GM04503 (cell line): ENCODE measurements at places on chromosomes 7 and 10.

GRCh38 chr10:31099664-31100063 is 68.0 kb upstream of the ZNF438 start:
- DNase-seq, result no peak

DNA sequence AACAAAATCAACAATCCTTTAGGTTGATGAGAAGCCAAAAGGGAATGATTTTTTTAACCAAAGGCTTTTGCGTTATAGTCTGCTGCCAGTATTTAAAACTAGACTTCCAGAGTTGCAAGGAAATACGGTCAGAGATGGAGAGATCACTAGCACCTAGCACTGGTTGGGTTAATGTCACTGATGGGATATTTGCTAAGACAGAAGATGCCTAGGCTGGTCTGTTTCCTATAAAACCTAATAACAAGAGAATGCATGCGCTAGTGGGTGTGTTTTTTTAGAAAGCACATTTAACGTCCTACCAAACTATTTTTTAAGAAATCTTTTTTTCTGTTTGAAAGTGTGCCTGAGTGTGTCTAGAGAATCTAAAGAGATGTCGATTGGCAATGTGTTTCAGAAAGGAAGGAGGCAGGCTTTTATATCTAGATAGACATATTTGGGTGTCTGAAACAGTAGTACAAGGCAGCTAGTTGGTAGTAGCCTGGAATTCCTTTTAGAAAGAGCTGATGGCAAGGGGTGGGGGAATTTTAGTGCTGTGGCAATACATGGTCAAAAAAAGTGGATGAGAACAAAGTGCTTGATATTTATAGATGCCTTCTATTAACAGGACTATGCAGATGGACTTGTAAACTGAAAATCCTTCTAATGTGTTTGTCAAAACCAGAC is 863 bp downstream of the CALD1 start:
- no peak for DNase-seq

DNA sequence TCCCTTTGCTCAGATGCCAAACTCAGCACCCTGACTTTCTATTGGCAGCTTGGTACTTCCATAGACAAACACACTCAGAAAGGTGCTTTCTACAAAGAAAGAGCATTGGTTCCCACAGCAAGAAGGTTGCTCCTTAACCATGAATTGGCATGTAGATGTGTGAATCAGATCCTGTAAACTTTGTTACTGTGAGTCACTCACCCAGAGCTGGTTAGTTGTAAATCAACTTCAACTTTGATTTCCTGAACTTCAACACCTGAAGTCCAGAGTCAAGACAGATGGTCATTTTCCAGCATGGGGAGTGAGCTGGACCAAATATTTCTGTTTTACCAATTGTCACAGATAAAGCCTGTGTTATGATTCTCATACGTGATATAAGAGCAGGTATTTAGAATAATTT is 797.2 kb downstream of the TNS3 start:
- DNase-seq, result no peak

DNA sequence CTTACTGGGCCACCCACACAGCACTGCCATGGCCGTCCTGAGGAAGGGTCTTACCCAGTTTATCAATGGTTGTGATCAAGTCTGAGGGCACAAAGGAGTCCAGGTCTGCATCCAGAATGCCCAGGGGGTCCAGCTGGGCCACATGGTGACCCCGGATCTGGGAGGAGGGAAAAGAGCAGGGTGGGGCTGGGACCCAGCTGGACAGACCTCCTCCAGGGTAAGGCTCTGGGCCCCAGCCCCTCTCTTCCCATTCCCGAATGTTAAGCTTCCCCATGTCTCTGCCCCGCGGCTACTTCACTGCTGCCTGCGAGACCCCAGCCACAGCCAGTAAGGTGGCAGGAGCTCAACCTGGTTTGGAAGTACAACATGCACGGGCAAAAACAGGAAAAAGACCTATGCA is 9.5 kb downstream of the OGDHL start:
- DNase-seq, result no peak

DNA sequence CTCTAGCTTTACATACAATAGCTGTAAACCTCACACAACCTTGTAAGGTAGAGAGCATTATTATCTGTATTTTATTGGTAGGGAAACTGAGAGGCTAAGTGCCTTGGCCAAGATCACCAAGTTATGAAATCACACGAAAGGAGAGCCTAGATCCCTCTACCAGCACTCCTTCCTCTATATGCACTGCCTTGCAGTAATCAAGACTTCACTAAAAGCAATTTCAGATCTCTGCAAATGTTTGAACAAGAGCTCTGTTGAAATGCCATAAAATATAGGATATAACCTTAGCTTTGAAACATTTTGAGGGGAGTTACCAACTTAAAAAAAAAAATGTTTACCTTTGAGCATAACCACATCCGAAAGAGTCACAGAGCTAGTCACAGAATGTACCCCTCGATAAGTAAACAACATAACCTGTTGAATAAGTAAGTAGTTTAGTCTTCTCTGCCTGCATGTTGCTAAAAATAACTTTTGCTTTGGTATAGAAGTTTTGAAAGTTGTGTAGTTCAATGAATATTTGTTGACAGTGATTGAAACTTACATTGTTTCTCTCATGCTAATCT is 709.4 kb downstream of the AUTS2 start:
- DNase-seq, result no peak

DNA sequence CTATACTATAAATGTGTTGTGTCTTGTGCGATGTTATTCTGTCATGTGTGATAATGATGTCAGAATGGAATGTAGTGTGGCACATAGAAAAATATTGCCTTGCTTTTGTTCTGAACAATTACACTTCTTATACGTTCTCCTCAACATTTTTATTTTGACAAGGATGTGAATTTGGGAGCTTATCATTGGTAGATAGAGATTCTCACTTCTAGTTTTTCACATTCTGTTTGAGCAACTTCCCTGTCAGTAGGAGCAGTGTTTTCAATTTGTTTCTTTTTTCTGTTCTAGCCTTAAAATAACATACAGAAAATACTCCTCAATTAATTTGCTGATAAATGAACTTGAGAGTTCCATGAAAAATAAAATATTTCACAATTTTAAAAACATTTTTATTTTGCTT is 17.6 kb downstream of the SUN3 start:
- no peak for DNase-seq

GRCh38 chr7:22832401-22832800 is 9.8 kb upstream of the TOMM7 start:
- no peak for DNase-seq

GRCh38 chr10:93485690-93486089 is 3.6 kb upstream of the MYOF start:
- no peak for DNase-seq

DNA sequence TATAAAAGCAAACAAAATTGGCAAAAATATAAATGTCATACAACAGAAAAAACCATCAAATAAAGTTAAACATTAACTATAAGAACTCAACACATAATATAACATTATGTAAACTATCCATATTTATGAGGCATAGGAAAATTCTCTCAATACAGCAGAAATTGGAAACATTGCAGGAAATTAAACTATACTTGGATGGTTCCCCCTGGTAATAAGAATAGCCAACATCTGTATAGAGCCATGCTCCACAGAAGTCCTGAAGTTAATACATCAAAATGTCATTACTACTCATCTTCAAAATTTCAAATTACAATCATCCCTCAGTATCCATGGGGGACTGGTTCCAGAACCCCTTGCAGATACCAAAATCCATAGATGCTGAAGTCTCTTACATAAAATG is 350.5 kb downstream of the PARD3 start:
- no peak for DNase-seq

GRCh38 chr7:5456409-5456808 is 32.8 kb upstream of the TNRC18 start:
- DNase-seq, result no peak

GRCh38 chr7:138125598-138126111 is 49.4 kb downstream of the AKR1D1 start:
- no peak for DNase-seq

- no peak for DNase-seq
Observed at GRCh38 chr7:44224974-44225565, 24.3 kb downstream of the YKT6 start.

DNA sequence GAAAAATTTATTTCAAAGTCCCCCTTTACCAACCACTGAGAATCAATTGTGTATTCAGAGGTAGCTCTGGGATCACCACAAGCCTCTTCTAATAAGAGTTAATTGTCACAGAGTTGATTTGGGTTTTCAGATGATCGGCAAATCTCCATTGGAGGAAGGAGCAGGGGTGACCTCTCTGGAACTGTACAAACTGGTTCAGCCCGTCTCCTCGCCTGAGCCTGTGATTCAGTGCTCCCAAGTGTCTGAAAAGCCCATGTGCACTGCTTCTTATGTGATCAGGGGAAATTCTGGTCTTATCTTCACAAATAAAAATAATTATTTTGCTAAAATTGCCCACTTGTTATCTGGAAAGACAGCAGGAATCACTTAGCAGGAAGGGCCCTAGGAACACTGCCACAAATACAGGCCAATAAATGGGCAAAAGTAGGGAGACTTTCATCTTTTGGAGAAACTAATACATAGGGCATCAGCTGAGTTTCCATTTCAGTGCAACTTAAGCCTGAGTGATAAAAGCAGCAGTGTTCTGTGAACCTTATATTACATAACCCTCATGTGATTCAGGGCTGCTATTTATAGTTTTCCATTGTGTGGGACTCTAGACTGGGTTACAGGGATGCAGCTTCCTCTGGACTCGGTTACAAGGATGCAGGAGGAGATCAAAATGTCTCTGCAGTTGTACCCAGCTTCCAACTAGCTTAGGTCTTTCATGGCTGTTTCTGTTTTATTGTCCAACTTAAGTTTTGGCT is 32.3 kb downstream of the CDK1 start:
- no peak for DNase-seq

GRCh38 chr7:14936554-14936953 is 34.0 kb upstream of the DGKB start:
- peak; percentile 63 for DNase-seq

GRCh38 chr7:130909881-130910672 is 176.1 kb upstream of the KLF14 start:
- DNase-seq, result no peak

- DNase-seq, result no peak
Observed at GRCh38 chr7:7201578-7202374, 19.4 kb downstream of the C1GALT1 start.

GRCh38 chr7:132516042-132516840 is 60.0 kb downstream of the PLXNA4 start:
- DNase-seq, result peak; percentile 67

DNA sequence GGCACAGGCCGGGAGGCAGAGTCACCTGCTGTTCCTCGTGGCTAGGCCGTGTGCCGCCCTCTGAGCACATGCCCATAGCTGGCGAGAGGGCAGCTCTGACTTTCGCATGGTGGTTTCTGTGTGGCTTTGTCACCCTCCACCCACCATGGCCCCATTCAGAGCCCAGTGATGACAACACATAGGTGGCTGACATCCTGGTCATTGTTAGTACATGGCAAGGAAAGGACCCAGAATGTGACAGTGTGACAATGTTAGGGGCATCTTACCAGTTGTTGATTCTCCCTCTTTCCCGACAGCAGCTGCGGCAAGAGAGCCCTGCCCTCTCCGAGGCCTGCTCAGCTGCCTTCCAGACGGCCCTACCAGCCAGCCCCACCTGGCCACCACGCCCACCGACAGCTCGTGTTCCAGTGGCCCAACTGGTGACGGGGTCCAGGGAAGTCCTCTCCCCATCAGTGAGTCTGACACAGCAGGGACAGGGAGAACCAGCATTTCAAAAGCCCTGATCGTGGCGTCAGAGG is 52.2 kb downstream of the ZNF467 start:
- no peak for DNase-seq

DNA sequence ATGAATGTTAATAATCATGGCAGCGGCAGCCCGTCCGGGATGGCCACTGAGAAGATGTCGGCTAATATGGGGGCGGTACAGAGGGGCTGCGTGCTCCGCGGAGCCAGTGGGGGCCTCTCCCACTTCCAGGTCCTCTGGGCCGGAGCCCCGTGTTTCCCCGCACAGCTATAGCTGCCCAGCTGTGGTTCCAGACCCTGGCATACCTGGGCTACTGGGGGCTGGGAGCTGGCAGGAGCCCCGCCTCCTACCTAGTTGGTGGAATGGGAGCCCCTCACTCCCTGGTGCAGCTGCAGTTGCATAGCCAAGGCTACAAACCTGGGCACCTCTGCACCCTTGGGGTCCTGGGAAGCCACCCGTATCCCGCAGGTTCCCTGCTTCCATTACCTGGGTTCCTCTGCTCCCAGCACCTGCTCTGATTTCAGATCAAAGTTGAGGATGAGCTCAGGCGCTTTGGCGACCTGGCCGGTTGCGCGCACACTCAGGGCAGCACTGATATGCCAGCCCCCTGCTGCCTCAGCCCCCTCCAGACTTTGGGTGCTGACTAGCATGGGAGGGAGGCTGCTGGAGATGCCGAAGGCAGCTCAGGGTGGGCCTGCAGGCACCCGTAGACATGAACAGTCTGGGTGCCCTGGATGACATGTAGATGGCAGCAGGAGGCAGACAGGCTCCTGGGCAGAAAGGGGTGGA is 236.5 kb upstream of the SEMA3D start:
- DNase-seq, result no peak

DNA sequence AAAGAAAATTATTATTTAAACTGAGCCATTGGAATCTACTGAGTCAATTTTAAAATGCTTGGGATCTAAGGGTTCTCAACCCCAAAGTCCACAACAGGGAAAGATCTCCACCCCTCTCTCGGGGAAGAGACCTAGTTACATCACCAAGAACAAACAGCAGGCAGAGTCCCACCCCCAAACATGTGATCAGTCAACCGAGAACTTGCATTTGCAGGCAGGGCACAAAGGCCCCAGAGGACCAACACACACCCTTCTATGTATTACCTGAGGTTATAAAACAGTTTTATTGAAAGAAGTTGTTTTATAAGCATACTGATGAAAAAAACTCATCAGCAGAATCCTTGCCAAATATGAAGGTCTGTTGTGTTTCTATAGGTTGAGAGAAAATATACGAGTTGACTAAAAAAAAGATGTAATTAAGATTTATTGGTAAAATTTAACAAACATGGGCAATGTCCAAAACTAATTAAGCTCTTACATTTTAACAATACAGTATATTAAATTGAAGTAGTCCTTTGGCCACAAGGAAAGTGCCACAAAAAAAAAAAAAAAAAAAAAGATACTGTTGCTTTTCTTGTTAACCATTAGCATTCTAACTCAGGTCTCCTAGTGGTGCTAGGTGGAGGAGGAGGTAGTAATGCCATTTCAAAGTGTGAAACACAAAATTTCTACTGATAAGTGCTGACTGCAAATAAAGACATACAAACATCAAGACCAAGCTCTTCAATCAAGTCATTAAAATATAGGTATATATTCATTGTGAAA is 975 bp upstream of the USP54 start:
- DNase-seq, result no peak

DNA sequence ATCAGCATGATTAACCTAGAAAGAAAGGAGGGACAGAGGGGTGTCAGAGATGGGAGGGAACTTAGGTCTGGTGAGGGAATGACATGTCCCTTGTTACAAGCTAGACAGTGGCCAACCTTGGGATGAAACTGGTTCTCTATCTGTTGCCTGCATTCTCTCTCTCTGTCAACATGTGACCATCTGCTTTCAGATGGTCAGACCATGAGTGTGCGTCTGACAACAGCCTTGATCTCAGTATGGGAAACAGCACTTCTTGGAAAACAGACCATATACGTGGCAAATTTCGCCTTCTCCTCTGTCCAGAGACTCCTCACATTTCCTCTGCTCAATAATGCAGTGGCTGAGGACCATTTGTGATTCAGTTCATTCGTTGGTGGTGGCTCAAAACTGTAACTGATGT is 845.9 kb downstream of the TYW1 start:
- DNase-seq, result no peak

GRCh38 chr10:6244510-6244909 is 41.8 kb downstream of the PFKFB3 start:
- DNase-seq, result no peak

GRCh38 chr10:125709553-125710474 is 9.7 kb upstream of the EDRF1 start:
- DNase-seq, result no peak

- DNase-seq, result no peak
Observed at GRCh38 chr7:118478931-118479330, 254.4 kb downstream of the ANKRD7 start.
